ENCODE measurements at places on chromosomes 11 and 22.

DNA sequence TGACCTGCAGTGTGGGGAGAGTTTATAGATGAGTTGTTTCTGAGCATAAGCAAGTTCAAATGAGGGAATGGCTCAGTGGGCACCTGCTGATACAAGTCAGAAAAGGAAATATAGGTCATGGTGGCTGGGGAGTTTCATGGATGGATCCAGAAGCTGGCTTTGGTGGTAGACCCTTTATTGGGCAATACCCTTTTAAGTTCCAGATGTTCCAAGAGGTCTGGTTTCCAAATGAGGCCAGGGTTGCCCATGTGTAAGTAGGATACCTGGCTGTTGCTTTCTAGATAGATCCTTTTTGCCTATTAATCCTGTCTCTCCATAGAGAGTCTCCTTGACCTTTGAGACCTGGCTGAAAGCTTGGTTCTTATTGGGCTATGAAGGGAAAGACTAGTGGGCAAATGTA is 2.2 kb downstream of the STIM1 start:
- no peak for DNase-seq

DNA sequence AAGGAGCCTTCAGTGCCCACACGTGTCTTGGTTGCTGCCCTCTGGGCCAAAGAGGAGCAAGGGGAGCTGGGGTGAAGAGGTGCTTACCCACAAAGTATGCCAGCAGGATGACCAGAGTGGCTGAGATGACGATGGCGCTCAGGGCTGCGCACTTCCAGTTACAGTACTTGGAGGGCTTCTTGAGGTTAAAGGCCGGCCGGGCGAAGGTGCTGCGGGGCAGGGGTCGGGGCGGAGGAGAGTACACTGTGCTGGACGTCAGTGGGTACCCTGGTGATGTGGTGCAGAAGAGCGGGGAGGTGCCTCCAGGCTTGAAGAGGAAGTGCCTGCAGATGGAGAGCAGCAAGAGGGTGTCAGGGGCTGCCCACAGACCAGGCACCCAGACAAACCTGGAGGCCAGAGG is 315.0 kb upstream of the NARS2 start:
- DNase-seq = no peak

- DNase-seq = no peak
These were observed 22.0 kb downstream of the MFNG start for GRCh38 chr22:37464181-37464580.

DNA sequence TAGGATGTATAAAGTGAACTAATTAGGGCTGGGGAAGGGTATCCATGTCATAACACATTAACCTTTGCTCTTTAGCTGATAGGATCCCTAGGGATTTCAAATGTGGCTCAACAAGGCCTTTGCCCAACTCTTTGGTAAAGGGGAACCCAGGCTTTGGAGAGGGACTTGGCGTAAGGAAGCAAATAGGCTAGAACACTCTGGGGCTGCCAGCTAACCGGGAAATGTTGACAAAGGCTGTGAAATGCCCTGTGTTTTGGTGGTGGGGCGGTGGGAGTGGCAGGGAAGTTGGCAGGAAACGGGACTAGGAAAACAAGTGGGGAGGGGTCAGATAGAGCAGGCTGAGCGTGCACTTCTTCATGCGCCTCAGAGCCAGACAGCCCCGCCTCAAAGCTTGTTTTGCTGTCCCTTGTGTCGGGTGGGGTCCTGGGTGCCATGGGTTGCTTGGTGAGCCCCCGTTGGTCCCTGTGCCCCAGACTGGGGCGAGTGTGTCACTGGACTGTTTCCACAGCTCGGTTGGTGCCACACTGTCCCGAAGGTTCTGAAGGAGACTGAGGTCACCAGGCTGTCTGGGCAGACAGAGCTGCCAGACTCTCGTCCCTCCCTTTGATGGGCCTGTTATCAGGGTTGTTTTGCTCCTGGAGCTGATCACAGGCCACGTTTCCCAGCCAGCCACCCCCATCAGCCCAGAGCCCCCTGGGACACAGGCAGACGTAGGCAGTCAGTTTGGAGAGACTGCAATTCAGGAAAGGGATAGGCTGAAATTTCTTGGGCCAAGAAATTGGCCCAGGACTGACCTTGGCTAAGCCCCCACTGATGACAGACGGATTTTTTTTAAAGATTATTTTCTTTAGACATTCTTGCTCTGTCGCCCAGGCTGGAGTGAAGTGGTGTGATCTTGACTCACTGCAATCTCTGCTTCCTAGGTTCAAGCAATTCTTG is 19.6 kb downstream of the KCTD21 start:
- DNase-seq = no peak

GRCh38 chr11:19597206-19597605 is 115.4 kb upstream of the NAV2 start:
- DNase-seq = no peak

DNA sequence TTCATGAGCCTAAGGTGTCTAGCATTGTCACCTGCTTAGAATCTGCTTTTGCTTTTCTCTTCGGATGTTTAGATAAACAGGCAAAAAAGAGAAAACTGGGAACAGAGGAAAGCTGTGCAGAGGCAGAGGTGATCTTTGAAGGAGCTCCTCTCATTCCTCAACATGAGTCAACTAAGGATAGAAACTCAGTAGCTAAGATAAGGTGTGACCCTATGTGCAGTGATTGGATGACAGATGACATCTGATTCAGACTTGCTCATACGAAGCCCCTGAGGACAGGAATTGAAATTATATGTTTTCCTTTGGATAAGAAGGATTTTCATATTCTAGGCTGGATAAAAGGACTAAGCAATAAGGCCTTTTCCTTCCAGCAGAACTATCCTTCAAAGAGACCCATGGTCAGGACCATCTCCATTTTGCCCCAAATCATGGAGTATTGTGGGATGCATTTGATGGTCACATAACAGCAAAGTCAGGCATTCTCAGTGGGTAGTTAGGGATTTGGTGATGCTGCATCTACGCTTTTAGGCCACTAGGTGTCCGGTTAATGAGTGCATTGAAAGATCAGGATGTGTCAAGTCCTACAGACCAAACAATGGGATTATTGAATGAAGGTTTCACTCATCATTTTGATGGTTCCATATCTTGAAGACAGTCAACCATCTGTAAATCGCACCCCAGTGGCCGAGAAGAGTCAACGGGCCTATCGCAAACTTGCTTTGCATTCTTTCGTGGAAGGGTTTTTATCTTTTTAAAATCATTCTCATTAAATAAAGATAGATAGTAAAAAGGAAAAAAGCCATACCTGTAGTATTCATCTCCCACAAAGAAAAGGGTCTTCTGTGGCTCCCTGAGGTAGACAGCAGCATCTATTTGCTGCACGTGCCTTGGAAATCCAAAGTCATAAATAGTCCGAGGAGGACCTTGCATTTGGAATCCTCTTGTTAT is 32.2 kb downstream of the MMP20 start:
- no peak for DNase-seq

DNA sequence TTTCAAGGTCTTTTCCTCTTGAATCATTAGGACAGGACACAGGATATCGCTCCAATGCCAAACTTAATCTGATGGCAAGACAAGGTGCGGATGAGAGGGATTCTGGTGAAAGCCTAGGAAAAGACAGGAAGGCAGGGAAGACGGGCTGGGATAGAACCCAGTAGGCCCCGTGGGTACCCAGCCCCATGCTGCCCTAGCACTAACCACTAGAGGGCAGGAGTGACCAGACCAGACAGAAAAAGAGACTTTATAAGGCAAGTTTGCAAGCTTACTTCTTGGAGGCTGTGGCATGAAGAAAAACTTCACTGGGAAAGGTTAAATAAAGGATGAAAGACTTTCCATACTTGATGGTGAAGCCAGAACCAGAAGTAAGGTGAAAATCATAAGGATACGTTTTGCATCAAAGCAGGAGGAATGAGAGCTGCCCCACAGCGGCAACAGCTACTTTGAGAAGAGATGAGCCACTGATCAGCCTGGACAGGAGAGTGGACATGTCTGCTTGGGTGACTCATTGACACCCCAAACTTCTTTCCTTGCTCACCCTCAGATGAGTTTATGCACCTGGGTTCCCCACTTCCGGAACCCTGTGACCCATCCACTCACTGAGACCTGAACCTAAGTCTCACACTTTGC is 39.8 kb downstream of the SYN3 start:
- DNase-seq = peak; percentile 60

- peak; percentile 39 for DNase-seq
These were observed 39.4 kb downstream of the IRAG1 start for GRCh38 chr11:10653946-10654810.

DNA sequence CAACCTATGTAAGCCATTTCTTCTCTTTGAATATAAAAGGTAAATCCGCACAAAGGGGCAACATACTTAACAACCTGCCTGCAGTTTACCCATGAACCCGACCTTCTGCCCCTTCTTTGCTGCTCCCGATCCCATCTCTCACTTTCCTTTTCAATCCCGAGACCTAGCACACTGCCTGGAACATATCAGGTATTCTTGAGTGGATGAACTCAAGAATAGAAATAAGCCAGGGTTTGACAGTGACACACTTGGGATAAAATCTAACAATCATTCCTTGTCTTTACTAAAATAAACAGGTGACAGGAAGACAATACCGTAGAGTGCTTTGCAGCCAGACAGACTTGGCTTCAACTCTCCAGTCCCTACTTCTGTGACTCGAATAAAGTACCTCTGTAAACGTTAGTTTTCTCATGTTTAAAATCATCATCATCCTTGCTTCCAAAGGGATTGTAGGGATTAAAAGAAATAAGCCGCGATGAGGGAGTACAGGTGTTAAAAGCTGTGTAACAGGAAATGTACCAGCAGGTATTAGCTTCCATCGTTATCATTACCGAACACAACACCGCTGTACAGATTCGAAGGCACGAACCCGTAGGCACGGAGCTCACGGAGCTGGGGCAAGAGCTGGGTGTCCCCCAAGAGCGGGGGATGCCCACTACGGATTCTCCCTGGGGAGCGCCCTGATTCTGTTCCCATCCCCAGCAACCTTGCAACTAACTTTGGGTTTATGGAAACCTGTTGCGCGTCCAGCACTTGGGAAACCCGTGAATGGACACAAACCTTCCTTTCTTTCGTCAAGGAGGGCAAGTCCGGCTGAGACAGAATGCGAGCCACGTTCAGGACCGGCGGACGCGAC is 720 bp downstream of the UFD1 start:
- peak; percentile 44 for DNase-seq

- DNase-seq = no peak
These were observed 9.4 kb upstream of the FANCF start for GRCh38 chr11:22634897-22635629.

DNA sequence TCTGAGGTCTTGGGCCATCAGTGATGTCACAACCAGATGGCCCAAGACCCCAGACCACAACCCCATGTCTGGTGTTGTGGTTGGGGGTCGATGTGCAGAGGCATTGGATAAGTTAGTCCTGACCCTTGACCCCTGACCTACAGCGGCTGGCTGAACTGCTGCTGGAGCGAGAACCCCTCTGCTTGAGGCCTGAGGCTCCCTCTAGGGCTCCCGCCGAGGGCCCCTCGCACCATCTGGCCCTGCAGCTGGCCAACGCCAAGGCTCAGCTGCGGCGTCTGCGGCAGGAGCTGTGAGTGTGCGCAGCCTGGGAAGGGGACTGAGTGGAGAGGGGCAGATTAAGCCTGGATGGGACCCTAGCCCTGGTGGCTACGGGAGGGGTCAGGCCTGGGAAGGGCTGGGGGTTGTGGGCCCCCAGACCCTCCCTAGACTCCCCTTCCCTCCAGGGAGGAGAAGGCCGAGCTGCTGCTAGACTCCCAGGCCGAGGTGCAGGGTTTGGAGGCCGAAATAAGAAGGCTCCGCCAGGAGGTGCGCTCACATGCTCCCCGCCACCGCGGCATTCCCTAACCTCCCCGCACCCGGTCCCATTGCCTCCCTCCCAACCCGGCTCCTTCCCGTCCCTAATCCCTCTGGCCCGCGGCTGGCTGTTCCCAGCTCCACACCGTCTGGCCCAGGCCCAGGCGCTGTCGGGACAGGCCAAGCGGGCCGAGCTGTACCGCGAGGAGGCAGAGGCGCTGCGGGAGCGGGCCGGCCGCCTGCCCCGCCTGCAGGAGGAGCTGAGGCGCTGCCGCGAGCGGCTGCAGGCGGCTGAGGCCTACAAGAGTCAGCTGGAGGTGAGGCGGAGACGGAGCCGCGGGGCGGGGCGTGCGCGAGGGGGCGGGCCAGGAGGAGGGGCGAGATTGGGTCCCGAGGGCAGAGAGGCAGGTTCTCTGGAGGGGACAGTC is 2.1 kb downstream of the CCDC88B start:
- DNase-seq = peak; percentile 97

DNA sequence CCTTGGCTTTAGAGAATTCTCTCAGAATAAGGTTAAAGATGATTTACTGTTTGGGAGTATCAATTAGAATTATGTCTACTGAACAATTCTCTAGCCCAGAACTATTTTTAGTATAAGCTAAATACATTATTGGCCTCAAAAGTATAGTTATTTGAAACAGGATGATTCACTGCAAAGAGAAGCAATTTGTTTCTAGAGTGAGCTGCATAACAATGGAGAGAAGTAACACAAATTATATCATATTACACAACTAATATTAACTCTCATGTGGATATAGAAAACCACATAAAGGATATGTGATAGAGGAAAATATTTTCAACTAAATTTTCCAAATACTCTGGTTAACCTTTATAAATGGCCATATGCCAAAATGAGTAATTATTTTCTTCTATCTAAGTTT is 24.9 kb downstream of the PGM2L1 start:
- DNase-seq = no peak

DNA sequence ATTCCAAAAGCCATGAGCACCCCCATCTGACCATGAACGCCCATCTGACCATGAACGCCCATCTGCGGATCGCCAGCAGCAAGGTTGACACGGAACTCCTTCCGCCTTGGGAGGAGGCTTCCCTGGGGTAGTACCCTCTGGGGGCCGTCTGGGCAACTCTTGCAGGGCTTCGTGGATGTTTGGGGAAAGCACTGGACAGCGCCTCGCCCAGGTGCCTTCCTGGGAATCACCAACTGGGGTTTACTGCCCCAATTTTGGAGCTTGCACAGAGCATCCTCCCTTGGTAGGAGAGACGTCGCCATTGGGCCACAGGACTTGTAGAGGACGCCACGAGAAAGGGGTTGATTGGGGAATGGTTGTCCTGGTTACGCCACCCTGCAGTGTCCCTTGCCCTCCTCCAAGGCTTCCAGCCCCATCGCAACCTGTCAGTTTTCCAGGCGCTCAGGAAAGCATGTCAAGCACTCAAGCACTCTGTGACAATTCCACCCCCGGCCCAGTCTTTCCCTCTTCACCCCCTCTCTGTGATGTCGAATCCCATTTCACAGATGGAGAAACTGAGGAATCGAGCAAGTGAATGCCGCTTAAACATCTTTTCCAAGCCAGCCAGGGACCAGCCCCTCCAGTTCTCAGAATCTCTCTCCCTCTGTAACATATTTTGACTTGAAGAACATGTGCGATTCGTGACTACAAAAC is 914 bp upstream of the PRDM11 start:
- peak; percentile 23 for DNase-seq

Data from activated T-cell treated with anti-CD3 and anti-CD28 coated beads, Interleukin-2, amount 50 U/mL, for 48 hours (primary cell).